Stimulated activated CD4-positive, alpha-beta T cell treated with anti-CD3 and anti-CD28 coated beads, TNF-alpha, amount 100 ng/mL, for 24 hours (primary cell): ENCODE measurements at places on chromosomes 16 and 17.
A peak's percentile ranks its signal among the peaks of the same experiment; 100 is the strongest.

GRCh38 chr17:8862213-8863056 is 5.0 kb downstream of the PIK3R6 start:
- no peak for DNase-seq

GRCh38 chr17:55737976-55738501 is 12.8 kb upstream of the PCTP start:
- no peak for DNase-seq

DNA sequence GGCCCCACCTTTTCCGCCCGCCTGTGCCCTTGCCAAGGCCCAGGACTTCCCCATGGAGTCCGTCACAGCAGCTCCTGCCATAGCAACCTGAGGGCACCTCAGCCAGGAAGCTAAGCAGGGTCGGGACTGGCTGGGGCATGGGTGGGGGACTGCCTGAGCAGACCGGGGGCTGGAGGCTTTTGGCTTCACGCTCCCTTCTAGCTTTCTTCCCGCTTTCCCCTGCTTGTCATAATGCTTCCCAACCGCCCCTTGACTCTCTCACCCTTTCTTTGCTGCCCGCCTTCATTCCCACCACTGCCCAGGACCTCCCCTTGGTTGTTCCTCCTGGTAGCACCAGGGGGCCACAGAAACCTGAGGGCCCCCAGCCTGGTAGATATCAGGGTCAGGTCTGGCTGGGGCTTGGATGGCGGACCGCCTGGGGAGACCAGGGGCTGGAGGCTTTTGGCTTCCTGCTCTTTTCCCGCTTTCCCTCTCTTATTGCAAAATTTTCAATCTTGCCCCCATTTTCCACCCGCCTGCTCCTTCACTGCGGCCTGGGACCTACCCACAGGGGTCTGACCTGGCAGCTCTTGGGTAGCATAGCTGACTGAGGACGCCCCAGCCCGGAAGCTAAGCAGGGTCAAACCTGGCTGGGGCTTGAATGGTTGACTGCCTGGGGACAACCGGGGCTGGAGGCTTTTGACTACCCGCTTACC is 2287.7 kb downstream of the TP53TG3F start:
- no peak for DNase-seq

DNA sequence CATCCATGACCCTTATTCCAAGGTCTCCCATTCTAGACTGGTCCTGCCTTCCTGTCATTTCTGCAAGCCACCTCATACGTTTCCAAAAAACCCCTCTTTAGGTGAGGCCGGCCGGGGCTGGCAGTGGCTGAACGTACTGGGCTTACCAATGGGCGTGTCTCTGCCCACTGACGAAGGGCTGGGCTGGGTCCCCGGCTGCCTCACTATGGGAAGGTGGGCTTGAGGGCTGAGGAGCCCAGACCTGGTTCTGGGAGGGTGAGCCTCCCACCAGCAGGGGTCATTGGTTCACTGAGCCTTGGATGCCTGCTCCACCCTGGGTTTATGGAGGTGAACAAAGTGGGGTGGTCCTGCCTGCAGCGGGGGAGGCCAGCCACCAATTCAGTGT is 19.9 kb downstream of the KDM8 start:
- no peak for DNase-seq

DNA sequence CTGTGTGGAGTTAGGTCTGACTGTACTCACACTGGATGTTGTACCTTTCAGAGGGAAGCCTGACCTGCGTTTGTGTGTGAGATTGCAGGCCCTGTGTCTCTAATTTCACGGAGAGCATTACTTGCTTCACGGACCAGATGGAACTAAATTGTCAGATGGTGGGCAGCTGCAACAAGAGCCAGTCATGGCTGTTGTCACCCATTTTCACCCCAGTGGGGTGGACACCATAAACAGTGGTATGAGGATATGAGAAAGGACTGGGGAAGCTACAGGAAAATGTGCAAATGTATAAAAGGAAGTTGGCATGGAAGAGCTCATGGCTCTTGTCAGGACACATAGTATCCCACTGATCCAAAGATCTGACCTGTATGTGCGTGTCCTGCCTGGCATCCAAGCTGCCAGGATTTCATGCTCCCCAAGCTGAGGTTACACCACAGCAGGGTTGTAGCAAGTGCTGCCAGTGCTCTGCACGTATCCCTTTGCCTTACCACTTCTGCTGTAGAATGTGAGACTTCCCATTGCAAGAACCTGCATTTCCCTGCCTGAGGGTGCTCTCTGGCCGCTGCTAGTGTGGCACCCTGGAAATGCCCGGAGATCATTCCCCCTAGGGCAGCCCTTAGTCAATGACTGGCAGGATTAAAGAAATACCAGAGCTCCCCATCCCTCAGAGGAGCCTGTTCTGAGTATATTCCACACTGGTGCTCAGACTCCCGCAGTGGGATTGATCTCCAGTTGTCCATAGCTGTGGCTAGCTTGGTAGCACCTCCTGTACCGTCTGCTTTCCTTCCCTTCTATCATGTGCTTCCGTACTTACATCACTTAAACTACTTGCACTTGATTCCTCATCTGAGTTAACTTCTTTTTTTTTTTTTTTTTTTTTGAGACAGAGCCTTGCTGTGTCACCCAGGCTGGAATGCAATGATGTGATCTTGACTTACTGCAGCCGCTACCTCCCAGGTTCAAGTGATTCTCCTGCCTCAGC is 70.4 kb upstream of the TANC2 start:
- no peak for DNase-seq

DNA sequence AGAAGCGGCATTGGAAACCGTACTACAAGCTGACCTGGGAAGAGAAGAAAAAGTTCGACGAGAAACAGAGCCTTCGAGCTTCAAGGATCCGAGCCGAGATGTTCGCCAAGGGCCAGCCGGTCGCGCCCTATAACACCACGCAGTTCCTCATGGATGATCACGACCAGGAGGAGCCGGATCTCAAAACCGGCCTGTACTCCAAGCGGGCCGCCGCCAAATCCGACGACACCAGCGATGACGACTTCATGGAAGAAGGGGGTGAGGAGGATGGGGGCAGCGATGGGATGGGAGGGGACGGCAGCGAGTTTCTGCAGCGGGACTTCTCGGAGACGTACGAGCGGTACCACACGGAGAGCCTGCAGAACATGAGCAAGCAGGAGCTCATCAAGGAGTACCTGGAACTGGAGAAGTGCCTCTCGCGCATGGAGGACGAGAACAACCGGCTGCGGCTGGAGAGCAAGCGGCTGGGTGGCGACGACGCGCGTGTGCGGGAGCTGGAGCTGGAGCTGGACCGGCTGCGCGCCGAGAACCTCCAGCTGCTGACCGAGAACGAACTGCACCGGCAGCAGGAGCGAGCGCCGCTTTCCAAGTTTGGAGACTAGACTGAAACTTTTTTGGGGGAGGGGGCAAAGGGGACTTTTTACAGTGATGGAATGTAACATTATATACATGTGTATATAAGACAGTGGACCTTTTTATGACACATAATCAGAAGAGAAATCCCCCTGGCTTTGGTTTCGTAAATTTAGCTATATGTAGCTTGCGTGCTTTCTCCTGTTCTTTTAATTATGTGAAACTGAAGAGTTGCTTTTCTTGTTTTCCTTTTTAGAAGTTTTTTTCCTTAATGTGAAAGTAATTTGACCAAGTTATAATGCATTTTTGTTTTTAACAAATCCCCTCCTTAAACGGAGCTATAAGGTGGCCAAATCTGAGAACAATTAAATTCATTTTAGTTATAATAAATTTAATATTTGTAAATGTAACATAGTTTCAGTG is 1.7 kb downstream of the HEXIM1 start:
- no peak for DNase-seq

DNA sequence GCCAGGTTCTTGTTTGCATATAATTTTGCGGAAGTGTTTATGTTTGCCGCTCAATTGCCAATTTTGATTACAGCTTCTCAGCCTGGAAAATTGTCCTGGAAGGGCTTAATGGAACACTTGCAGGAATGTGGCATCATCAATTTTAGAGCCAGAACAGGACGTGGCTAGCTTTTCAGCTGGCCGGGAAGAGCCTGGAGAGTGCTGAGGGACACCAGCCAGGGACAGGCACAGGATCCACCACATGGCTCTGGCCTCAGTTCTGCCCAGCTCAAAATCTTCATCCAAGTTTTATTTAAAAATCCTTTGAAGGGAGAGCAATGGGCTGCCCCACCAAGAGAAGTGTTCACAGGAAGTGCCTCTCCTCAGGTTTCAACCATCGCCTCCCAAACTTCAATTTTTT is 287.2 kb upstream of the HSBP1 start:
- no peak for DNase-seq

GRCh38 chr17:28744104-28744971 is 527 bp downstream of the TRAF4 start:
- peak; percentile 75 for DNase-seq

GRCh38 chr17:63534816-63535455 is 11.8 kb downstream of the KCNH6 start:
- DNase-seq = no peak
